ENCODE measurements at places on chromosomes 1 and 21. TPM values are rescaled to one million over a fixed set of nuclear protein-coding genes. Genes with fewer than 3 reads are reported as not detected.
A peak's percentile ranks its signal among the peaks of the same experiment; 100 is the strongest.

Gene AKR7A3
- 84.9 TPM for total RNA-seq

Gene TAS1R1
- not detected for total RNA-seq

Gene ARTN
- not detected for total RNA-seq

DNA sequence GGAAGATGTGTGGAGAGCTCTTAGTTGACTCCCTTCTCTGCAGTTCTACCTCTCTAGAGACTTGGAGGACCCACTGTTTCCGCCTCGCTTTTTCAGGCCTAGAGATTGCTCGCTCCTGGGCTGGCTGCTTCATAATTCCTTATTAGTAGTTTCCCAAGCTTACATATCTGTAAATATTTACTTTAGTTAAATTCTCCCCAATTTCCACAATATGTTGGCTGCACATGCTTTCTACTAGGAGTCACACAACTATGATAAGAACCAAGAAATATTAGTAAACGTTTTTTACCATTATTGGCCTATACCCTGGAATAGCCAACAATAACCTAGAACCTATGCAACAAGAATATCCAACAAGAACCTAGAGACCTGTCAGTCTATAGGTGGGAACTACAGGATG, 129.0 kb upstream of the RUNX1 start:
- no peak overlapping the region for H3K27ac ChIP-seq
- no peaks in the 10 kb centered on the region for H3K27me3 ChIP-seq
- H3K4me1 ChIP-seq: no peaks in the 10 kb centered on the region
- DNase-seq: no peak
- H3K4me3 ChIP-seq: no peak overlapping the region

DNA sequence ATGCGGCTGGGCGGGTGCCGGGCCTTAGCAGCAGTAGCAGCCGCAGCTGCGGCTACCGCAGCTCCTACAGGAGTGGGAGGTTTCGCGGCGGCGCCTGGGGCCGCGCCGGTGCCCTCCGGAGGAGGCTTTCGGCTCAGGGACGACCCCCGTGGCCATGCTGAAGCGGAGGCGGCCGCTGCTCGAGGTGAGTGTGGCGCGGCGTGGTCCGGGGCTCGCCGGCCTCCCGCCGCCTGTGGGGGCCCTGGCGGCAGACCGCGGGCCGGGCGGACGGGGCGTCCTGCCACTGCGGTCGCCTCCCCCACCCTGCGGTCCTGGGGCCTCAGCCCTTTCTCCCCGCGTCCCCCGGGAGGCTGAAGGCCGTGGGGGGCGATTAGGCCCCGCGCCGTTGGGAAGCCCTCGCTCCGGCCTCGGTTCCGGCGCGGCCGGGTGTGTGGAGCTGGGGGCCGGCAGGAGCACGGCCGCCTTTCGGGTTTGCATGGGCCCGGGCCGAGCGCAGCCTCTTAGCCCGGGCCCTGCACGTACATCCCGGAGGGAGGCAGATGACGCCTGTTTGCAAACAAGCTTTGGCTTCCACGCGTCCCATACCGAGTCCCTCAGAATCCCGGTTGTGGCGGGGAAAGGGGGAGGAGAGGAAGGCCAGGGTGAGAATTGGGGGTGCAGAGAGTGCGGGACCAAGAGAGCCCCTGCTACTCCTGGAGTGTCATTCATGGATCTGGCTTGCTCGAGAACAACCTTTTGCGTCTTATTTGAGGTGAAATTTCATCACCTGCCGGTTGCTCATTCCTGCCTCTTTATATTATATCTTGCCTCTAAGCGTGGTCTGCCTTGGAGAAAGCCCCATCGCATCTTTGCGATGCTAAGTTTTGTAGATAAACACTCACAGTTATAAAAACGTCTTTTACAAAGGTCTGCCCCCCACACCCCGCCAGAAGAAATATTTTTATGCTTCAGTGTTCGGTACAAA, 613 bp downstream of the ZFYVE9 start:
- H3K4me3 ChIP-seq: peak overlapping the region; percentile 90
- no peaks in the 10 kb centered on the region for H3K36me3 ChIP-seq
- no peaks in the 10 kb centered on the region for H3K27me3 ChIP-seq
- DNase-seq: peak; percentile 65
- peak overlapping the region; percentile 96 for H3K27ac ChIP-seq

DNA sequence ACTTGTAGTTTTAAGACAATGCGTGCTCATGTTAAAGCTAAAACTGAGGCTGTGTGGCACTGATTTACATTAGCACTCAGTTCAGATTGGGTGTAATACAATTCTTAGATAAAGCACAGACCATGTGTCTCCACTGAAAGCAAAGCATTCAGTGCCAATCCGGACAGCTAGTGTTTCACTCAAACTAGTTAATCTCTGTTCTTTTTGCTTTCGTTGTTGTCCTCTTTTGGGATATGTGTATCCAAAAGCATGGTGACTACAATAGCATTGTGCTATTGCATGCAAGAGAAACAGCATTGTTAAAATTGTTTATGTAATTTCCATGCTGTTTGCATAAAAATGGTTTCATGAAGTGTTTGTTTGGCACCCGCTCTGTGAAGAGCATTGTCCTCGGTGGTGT, 54.6 kb downstream of the F3 start:
- H3K27ac ChIP-seq: no peak overlapping the region
- H3K4me3 ChIP-seq: no peak overlapping the region
- H3K27me3 ChIP-seq: no peaks in the 10 kb centered on the region
- peaks cover 54% of the 10 kb centered on the region for H3K36me3 ChIP-seq
- H3K4me1 ChIP-seq: no peaks in the 10 kb centered on the region

- H3K36me3 ChIP-seq: no peaks in the 10 kb centered on the region
- H3K27me3 ChIP-seq: no peaks in the 10 kb centered on the region
- H3K27ac ChIP-seq: no peak overlapping the region
- H3K4me3 ChIP-seq: no peak overlapping the region
- H3K4me1 ChIP-seq: peaks cover 11% of the 10 kb centered on the region
Observed at GRCh38 chr1:21532992-21533534, 23.8 kb downstream of the ALPL start.

DNA sequence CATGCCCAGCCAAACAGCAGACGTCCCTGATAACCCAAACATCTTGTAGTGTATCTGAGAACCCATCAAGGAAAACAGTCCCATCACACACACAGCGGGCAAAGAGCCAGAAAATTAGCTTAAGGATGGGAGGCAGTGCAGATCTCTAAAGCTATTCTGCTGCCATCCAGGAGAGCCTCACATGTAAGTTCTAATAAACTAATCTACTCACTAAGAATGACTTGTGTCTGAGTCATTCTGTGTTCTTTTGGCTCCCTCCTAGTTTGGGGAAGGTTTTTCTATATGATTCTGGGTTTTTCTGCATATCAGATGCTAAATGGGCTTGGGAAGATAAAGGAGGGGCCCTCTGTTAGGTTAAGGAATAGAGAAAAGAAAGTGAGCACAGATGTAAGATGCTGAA, 162.8 kb downstream of the HUNK start:
- no peak for DNase-seq
- H3K36me3 ChIP-seq: no peaks in the 10 kb centered on the region
- H3K27me3 ChIP-seq: no peaks in the 10 kb centered on the region

DNA sequence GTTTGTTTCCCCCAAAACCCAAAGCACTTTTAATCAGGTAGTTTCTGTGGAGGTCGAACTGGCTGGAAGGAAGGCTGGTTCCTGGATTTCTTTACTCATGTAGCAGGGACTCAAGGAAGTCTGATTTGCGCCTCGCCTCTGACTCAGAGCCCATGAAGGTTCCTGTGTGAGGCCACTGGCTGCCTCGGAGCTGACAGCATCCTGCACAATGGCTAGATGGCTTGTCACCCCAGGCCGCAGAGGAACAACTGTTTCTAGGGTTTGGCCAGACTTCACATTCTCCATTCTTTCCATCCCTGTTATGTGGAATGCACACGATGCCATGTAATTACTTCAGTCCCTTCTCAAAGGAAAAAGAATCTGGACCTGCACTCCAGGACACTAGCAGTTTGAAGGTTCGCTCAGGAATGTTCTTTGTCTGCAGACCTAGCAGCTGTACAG, 39.1 kb upstream of the PRSS38 start:
- no peaks in the 10 kb centered on the region for H3K36me3 ChIP-seq
- no peaks in the 10 kb centered on the region for H3K4me1 ChIP-seq
- DNase-seq: no peak

DNA sequence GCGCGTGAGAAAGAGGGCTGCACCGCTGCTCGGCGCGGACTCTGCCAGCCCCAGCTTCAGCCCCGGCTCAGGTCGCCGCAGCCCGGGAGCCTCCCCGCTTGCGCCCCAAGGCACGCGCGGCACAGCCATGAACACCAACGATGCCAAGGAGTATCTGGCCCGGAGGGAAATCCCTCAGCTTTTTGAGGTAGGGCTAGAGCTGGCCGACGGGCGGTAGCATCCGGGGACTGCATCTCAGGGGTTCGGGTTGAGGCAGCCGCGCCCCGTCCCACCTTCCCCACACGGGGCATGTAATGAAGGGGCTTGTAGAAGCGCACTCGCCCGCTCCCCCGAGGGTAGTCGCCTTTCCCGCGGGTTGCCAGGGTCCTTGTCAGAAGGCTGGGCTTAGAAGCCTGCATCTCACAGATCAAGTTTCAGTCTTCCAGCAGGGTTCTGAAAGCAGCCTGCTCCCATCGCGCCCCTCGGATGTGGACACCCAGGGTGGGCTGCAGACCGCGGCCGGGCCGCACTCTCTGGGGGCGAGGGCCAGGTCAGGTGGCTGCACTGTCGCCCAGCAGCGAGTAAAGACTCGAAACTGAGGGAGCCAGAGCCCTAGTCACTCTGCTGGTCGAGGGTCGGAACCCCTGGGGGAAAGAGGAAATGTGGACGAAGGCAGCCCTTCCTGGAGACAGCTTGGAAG, 507 bp downstream of the AK5 start:
- H3K36me3 ChIP-seq: no peaks in the 10 kb centered on the region
- DNase-seq: peak; percentile 19
- no peaks in the 10 kb centered on the region for H3K4me1 ChIP-seq
- H3K27me3 ChIP-seq: peaks cover 17% of the 10 kb centered on the region
- H3K27ac ChIP-seq: no peak overlapping the region
- H3K4me3 ChIP-seq: peak overlapping the region; percentile 35

DNA sequence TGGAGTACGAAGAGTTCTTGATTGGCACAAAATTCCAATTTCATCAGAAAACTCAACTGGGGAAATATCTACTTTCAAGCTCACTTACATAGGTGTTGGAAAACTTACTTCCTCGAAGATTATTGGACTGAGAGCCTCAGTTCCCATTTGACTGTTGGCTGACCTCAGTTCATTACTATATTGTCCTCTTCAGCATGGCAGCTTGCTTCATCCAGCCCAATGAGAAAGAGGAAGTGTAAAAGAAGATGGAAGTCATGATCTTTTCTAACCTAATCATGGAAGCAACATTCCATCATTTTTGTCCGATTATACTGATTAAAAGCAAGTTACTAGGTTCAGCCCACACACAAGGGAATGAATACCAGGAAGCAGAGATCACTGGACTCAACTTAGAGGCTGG, 49.4 kb downstream of the HSD3B1 start:
- DNase-seq: no peak
- no peaks in the 10 kb centered on the region for H3K27me3 ChIP-seq
- H3K4me1 ChIP-seq: no peaks in the 10 kb centered on the region
- H3K36me3 ChIP-seq: no peaks in the 10 kb centered on the region

DNA sequence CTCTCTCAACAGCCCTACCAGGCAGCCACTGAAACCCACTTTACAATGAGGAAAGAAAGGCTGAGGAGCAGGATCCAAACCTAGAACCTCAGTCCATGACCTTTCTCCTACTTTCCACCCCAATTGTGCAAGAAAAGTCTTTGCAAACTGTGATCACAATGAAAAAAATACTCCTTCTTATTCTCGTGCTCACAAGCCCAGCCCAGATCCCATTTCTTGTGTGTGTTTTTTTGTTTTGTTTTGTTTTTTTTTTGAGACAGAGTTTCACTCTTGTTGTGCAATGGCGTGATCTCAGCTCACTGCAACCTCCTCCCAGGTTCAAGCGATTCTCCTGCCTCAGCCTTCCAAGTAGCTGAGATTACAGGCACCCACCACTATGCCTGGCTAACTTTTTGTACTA, 97.7 kb downstream of the CRYAA start:
- no peaks in the 10 kb centered on the region for H3K27me3 ChIP-seq
- H3K4me3 ChIP-seq: no peak overlapping the region
- no peak for DNase-seq
- H3K4me1 ChIP-seq: no peaks in the 10 kb centered on the region
- H3K36me3 ChIP-seq: no peaks in the 10 kb centered on the region

- DNase-seq: no peak
- no peak overlapping the region for H3K4me3 ChIP-seq
- H3K36me3 ChIP-seq: no peaks in the 10 kb centered on the region
- H3K4me1 ChIP-seq: peaks cover 69% of the 10 kb centered on the region
Observed at GRCh38 chr1:26702680-26703038, 6.8 kb downstream of the ARID1A start.

DNA sequence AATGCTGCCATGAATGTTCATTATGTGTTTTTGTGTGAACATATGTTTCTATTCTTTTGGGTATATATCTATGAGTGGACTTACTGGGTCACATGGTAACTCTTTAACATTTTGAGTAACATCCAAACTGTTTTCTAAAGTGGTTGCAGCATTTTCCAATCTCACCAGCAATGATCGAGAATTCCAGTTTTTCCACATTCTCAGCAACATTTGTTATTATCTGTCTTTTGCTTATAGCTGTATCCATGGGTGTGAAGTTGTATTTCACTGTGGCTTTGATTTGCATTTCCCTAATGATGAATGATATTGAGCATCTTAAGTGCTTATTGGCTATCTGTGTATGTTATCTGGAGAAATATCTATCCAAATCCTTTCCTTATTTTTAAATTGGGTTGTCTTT, 89.2 kb upstream of the SLFNL1 start:
- no peak overlapping the region for H3K4me3 ChIP-seq
- DNase-seq: no peak
- H3K27me3 ChIP-seq: no peaks in the 10 kb centered on the region
- peaks cover 20% of the 10 kb centered on the region for H3K4me1 ChIP-seq
- no peaks in the 10 kb centered on the region for H3K36me3 ChIP-seq

GRCh38 chr1:219266524-219266923, 92.8 kb downstream of the LYPLAL1 start:
- no peaks in the 10 kb centered on the region for H3K27me3 ChIP-seq
- no peaks in the 10 kb centered on the region for H3K4me1 ChIP-seq
- DNase-seq: no peak
- H3K4me3 ChIP-seq: no peak overlapping the region
- H3K27ac ChIP-seq: no peak overlapping the region

DNA sequence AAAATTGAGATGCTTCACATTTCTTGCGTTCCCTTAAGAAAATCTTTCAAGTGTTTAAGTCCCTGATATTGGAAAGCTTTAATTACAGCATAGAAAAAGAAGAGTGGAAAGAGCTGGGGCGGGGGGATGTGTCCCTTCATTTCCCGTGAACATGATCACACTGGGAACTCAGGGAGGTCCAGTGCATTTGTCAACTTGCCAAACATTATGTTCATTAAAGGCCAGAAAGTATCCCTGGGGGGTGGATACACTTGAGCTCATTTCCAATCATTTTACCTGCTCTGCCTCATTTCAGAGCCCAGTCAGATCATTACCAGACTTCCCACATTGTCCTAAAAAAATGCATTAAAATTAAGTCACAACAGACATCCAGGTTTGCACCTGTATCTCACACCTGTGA, 123.6 kb upstream of the KCNJ15 start:
- H3K4me1 ChIP-seq: no peaks in the 10 kb centered on the region
- no peak overlapping the region for H3K4me3 ChIP-seq
- no peak for DNase-seq
- no peaks in the 10 kb centered on the region for H3K36me3 ChIP-seq
- no peak overlapping the region for H3K27ac ChIP-seq
- no peaks in the 10 kb centered on the region for H3K27me3 ChIP-seq

GRCh38 chr1:1361982-1362423, 3.6 kb upstream of the MXRA8 start:
- H3K4me1 ChIP-seq: no peaks in the 10 kb centered on the region
- H3K36me3 ChIP-seq: no peaks in the 10 kb centered on the region
- no peak for DNase-seq
